ENCODE measurements at places on chromosomes 5 and 9.

- no peak for DNase-seq
Observed at GRCh38 chr5:133610489-133611356, 1.6 kb downstream of the FSTL4 start.

GRCh38 chr5:88675168-88675707, 207.7 kb downstream of the MEF2C start:
- DNase-seq = no peak

DNA sequence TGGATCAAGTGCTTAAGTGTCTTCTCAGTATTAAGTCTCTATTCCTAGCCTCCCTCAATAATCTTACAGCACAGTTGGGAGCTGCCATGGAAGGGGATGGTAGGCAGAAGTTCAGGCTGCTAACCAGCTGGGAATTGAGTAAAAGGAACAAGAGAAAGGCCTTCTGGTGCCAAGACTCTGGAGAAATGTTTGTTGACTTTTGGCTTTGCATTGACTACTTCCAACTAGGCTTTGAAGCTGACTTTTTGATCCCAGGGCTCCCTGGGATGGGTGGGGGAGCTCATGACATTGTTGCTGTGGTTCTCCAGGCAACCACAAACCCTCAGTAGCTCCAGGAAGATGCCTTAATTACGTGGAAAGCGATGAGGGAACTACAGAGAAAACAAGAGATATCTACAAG, 85.2 kb upstream of the HTR4 start:
- DNase-seq = no peak

DNA sequence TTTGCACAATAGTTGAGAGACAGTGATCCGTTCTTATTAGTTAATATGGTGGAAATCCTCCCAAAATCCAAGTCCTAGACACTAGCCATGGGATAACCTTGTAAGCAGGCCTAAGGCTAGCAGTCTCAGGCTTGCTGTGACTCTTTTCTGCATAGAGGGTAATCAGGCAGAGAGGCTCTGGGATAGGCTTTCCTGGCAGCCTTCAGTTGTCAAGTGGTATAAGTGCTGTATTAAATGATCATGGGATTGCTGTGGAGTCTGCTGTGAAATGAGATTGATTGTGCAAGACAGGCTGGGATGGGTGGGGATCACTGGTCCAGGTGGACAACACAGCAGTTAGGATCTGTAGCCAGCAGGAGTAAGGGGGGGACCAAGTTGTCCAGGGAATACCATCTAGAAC, 416.4 kb downstream of the TLE4 start:
- no peak for DNase-seq

DNA sequence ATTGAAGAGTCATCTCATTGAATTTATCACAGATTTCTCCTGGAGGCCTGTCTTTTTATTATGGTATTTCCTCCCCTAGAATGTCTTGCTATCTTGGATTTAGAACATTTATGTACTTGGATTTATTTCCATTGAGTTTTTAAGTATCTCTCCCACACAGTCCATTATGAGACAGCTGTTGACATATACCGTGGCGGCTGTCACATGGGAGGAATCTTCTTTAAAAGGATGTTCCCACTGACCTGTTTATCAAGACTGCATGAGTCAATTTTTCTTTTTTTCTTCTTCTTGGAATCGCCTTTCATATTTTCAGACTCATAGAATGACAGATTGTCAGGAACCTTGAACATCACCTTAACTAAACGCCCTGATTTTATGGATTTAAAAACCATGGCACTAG, 2.9 kb upstream of the CAVIN4 start:
- DNase-seq = no peak

- no peak for DNase-seq
Observed at GRCh38 chr5:35151146-35151920, 79.0 kb downstream of the PRLR start.

DNA sequence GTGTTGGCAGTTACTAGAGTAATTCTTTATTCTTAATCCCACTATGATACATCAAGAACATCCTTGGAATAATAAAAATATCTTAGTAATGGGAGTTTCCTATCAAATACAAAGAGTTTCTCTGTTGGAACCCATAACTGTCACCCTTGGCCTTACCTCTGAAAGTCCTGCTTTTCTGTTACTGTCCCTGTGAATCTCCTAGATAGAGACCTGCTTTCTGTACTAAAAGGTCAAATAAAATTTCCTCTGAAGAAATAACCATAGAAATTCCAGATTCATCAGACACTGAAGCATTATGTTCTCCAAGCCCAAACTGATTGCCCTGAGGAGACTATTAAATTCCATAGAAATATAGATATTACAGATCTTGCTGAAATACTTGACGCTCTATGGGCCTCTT, 63.0 kb downstream of the KCNV2 start:
- DNase-seq = no peak

- no peak for DNase-seq
Observed at GRCh38 chr5:1523480-1523792, 324 bp downstream of the LPCAT1 start.

DNA sequence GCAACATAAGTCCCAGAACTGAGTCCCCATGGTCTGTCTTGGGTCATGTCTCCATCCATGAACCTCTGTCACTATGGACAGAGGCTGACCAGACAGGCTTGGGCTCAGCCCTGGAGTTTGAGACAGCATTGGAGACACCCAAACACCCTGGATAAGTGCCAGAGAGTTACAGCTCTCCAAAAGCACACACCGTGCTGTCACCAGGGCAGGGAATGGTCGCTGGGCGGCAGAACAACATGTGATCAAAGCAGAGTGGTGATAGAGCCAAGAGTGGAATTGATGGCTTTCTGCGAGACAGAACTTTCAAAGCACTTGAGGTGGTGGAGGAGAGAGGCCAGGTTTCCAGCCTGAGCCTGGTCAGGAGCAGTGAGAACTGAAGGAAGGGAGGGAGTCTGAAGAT, 50.1 kb downstream of the DRD1 start:
- DNase-seq = no peak

DNA sequence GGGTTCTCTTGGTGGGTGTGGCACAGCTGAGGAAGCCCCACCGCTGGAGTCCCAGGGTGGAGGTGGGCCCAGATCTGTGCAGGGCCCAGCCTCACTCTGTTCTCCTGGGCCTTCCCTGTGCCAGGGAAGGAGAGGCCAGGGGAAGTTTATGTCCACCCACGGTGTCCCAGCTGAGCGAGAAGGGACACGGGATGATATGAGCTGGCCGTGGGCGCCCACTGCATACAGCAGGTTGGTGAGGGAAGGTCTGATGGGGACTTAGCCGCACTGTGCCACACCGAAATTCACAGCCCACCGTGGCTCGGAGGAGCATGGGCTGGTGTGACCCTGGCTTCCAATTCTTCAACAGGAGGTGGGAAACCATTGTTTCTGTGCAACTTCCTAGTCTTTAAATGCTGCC, 33.9 kb downstream of the UNC5A start:
- DNase-seq = no peak

GRCh38 chr9:91978740-91979414, 28.8 kb upstream of the ROR2 start:
- DNase-seq = no peak

- no peak for DNase-seq
Observed at GRCh38 chr9:74691058-74691457, 193.9 kb downstream of the RORB start.

- no peak for DNase-seq
Observed at GRCh38 chr9:84481636-84482218, 141.2 kb upstream of the SLC28A3 start.

DNA sequence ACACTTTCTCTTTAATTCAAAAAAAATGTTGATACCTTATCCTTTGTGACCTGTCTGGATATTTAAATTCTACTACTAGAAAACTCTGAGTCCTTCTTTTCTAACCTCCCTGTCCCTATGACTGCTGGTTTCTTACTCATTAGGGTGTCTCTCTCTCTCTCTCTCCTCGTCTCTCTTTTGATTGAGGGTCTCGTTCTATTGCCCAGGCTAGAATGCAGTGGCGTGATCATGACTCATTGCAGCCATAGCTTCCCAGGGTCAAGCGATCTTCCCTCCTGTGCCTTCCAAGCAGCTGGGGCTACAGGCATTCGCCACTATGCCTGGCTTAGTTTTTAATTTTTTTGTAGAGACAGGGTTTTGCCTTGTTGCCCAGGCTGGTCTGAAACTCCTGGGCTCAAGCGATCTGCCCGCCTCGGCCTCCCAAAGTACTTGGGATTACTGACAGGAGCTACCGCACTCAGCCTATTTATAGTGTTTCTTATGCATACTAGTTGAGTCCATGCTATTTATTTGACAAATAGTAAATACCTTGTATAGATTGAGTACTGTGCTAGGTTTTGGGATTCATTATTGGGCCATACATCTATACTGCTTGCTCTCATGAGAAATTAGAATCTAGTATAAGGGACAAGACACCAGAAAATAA, 61.9 kb downstream of the NSD1 start:
- DNase-seq = no peak

DNA sequence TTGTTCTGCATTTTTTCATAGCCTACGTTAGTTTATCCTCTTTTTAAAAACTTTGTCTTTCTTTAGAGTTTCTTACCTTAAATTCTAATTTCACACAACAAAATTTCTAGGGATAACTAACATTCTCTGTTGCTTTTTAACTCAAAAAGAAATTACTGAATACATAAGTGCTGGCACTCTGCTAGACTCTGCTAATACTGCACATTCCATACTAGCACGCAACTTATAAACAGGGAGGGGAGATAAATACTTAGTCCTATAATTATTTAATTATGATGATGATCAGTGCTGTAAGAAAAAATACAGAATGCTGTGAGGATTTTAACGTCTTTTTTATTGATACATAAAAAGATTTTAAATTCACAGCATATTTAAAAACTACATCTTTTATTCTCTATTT, 25.1 kb downstream of the RNF145 start:
- DNase-seq = no peak

DNA sequence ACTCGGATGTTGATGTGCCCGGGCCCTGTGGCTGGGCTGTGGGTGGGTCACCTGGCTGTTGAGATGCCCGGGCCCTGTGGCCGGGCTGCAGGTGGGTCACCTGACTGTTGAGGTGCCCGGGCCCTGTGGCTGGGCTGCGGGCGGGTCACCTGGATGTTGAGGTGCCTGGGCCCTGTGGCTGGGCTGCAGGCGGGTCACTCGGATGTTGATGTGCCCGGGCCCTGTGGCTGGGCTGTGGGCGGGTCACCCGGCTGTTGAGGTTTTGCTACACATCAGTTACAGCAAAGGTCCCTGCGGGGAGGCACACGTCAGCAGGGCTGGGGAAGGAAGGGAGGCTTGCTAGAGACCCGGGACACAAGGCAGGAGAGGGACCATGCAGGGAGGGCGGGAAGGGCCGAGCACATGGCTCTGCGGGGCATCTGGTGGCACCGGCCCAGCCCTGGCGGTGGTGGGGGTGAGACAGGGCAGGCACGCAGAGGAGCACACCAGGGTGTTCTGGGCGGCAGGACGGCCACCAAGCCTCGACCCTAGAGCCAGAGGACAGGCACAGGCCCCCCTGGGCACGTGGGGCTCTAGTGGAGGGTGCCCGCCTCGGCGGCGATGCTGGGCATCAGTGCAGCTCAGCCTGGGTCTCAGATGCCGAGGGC, 35.4 kb downstream of the PNPLA7 start:
- no peak for DNase-seq

DNA sequence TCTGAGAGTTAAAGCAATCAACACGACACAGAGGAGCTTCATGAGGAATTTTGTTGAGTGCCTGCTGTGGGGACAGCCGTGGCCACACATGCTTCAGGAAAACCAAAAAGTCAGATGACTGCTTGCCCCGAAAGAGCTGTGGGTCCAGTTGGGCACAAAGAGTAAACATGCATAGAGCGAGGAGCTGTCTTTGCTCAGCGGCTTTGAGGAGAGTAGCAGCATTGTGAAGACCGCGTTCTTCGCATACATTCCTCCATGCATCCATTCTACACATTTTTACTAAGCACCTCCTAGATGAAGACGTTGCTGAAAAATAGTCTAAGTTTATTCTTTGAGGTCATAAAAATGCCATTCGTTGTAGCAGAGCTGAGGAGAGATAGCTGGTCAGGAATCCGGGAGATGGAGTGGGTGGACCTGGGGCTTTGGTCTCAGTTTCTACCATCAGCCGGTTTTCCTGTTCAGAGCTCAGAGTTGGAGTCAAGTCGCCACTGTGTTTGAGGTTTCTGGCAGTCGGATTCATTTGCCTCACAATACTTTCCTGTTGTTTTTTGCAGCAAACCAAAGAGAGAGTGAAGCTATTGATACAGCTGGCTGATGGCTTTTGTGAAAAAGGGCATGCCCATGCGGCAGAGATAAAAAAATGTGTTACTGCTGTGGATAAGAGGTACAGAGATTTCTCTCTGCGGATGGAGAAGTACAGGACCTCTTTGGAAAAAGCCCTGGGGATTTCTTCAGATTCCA, 194.5 kb upstream of the OTULINL start:
- no peak for DNase-seq

DNA sequence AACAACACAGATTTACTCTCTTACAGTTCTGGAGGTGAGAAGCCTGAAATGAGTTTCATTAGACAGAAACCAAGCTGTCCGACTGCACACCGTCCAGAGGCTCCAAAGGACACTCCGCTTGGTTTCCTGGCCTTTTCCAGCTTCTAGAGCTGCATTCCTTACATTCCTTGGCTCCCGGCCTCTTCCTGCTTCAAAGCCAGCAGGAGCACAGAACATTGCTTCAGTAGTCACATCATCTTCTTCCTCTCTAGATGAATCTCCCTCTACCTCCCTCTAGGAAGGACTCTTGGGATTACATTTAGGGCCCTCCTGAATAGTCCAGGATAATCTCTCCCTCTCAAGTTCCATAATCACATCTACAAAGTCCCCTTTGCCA, 213.3 kb downstream of the CDK5RAP2 start:
- no peak for DNase-seq

GRCh38 chr9:123679330-123679987, 250.5 kb downstream of the DENND1A start:
- DNase-seq = no peak

- no peak for DNase-seq
Observed at GRCh38 chr5:180286-180918, 10.9 kb upstream of the LRRC14B start.

- no peak for DNase-seq
Observed at GRCh38 chr9:112796485-112796884, 45.9 kb downstream of the SNX30 start.

DNA sequence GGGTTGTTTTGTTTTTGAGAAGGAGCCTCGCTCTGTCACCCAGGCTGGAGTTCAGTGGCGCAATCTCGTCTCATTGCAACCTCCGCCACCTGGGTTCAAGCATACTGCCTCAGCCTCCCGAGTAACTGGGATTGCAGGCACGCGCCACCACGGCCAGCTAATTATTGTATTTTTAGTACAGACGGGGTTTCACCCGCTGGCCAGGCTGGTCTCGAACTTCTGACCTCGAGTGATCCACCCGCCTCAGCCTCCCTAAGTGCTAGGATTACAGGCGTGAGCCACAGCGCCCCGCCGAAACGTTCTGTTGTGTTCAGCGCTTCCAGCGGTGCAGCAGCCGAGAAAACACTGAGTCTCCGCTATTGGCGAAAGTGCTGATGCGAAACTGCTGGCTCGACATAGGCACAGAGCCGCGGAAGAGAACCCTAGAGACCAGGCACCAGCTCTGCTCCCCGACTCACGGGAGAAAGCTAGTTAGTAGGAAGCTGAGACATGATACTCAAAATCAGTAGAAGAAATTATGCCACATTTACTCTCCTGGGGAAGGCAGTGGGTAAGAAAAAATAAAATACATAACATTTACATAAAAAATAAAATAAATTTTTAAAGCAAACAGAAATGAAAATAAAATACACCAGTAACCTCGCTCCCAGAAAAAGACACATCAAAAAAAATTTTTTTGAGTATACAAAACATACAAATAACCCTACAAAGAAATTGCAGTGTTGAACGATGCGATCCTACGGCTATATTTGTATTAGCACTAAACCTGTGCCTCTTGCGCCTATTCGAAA, 31.6 kb downstream of the ANXA2R start:
- DNase-seq = peak; percentile 88

Measured in activated CD8-positive, alpha-beta memory T cell treated with anti-CD3 and anti-CD28 coated beads for 1 hour (primary cell).